Astrocyte (in vitro differentiated cells and primary cell): ENCODE measurements at places on chromosomes 2 and 18. TPM values are rescaled to one million over a fixed set of nuclear protein-coding genes. Genes with fewer than 3 reads are reported as not detected.

DNA sequence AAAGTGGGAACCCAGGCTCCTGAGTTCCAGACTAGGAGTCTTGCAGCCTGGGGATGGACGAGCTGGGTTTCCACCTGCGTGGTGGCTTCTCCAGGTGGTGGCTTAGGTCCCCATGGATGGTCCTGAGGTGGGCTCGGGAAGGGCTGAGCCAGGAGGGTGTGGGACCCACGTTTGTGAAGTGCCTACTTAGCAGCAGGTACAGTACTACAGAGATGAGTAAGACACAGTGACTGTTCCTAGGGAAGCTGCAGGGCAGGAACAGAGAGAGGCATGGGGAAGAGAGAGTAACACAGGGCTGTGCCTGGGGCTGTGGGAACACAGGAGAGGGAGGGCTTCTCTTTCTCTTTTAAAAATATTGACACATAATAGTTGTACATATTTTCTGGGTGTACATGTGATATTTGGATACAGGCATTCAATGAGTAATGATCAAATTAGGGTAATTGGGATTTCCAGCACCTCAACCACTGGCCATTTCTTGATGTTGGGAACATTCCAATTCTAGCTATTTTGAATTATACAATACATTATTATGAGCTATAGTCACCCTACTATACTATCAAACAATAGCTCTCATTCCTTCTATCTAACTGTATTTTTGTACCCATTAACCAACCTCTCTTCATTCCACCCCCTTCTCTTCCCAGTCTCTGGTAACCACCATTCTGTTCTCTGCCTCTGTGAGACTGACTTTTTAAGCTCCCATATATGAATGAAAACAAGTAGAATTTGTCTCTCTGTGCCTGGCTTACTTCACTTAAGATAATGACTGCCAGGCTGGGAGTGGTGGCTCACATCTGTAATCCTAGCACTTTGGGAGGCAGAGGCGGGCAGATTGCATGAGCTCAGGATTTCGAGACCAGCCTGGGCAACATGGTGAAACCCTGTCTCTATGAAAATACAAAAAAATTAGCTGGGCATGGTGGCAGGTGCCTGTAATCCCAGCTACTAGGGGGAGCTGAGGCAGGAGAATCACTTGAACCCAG is 15.0 kb downstream of the TOGARAM2 start:
- DNase-seq = no peak
- peaks cover 10% of the 10 kb centered on the region for H3K4me1 ChIP-seq
- H3K27me3 ChIP-seq = no peaks in the 10 kb centered on the region
- no peaks in the 10 kb centered on the region for H3K36me3 ChIP-seq

MARCHF4 gene
- 28.1 and 42.8 TPM in 2 replicates for total RNA-seq

HOXD12 gene
- not detected in 2 replicates for total RNA-seq

- DNase-seq = peak; percentile 61
- peak overlapping the region; percentile 63 for H3K27ac ChIP-seq
- no peaks in the 10 kb centered on the region for H3K36me3 ChIP-seq
Observed at GRCh38 chr2:160376576-160376975, 117.0 kb downstream of the RBMS1 start.

- H3K4me3 ChIP-seq = no peak overlapping the region
- peaks cover 19% of the 10 kb centered on the region for H3K4me1 ChIP-seq
- no peak for DNase-seq
- H3K27ac ChIP-seq = no peak overlapping the region
Observed at GRCh38 chr18:48897531-48897930, 53.2 kb downstream of the SMAD7 start.
